ENCODE measurements at places on chromosomes 4 and X.

GRCh38 chr4:86917212-86918039 lies 17.4 kb upstream of the AFF1 start:
- DNase-seq, result no peak

DNA sequence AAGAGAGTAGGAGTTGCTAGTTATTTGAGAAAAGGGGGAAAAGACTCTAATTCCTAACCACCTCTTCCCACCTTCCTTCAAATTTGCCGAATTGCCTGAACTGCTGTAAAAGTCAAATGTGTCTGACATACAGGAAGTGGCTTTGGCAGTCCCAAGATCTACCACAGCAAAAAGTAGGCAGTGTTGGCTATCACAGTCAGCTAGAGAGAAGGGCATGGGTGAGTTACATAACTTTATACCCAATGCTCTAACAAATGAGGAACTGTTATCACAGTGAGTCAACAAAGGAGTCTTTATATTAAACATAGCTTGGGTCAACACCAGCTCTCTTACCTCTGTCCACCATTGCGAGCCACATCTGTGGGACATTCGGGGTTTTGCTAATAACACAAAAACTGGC lies 2.4 kb upstream of the MBNL3 start:
- DNase-seq, result peak; percentile 4

- DNase-seq, result no peak
Measured at GRCh38 chrX:126064901-126065541, 101.1 kb downstream of the DCAF12L2 start.

DNA sequence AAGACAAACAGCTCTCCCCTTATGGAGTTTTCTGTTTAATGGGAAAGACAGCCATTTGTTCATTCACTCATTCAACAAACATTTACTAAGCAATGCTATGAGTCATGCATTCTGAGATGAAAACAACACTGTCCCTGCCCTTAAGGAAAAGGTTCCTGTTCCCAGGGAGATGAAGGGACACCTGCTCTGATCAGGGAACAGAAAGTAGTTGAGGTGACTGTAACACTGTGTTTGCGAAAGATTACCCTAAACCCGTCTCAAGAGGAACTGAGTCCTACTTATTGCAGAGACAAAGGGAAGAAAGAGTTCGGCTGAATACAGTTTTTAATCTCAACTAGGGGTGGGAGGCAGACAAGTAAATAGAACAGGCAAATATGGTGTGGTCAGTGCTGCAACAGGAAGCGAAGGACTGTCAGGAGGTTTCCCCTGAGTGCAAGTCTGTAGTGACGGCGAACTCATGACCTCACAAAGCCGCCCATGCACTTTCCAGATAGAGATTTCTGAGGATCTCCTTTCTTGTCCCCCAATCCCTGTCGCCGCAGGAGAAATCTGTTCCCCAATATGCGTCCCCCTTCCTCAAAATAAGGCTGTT lies 712 bp downstream of the STX18 start:
- no peak for DNase-seq

GRCh38 chr4:11138964-11139363 lies 289.7 kb downstream of the HS3ST1 start:
- no peak for DNase-seq

DNA sequence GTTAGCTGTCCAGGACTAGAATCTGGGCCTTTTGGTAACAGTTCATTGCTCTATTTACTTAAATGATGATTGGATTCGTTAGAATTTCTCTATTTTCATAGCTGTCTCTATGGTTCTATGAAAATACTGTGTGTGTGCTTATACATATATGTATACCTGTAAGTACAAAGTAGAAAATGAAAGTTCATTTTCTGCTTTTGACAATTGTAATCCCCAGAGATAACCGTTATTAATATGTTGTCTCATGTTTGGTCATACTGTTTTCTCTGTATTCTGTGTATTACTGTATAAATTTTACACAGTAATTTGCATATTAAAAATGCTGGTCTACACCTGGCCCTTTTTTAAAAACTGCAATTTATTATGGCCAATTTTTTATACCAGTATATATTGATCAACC lies 55.4 kb downstream of the CLCN3 start:
- no peak for DNase-seq

GRCh38 chr4:54227256-54228055 lies 1.6 kb upstream of the PDGFRA start:
- no peak for DNase-seq

GRCh38 chr4:10197952-10198351 lies 81.4 kb upstream of the WDR1 start:
- DNase-seq, result no peak

- DNase-seq, result no peak
Measured at GRCh38 chr4:110634350-110635162, 11.7 kb upstream of the PITX2 start.

DNA sequence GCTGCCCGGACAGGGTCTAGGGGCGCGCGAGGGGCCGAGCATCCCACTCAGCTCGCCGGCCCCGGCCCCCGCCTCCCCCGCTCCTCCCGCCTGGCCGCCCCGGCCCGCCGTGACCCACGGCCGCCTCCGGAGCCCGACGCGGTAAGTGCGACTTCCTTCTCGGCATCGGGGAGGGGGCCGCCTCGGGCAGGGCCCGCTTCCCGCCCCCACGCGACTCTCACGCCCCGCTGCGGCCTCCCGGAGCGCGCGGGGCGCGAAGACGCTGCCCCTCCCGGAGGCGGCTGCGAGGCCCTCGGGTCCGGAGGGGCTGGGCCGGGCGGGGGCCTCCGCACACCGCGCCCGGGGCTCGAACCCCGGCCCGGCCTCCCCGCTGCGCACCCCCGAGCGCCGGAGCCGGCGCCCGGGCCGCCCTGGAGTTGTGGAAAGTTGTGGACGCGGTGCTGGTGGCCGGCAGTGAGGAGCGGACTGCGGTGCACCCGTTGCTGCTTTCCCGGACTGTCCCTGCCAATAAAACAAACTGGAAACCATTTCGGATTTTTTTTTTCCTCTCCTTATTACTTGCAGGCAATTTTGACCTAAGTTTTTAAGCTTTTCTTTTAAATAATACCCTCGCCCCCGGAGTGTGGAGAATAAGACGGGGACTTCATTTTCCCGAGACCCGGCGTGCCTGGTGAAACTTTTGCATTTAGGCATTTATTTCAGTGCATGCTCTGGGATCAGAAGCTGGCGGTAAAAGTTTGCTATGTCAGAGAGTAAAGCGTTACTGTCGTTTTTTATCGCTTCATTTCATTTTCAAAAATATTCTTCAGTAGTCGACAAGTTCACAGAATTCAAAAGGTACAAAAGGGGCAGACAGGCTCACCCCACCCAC lies 13.0 kb upstream of the TMEM156 start:
- peak; percentile 19 for DNase-seq

GRCh38 chr4:61152433-61152832 lies 47.7 kb upstream of the ADGRL3 start:
- no peak for DNase-seq

GRCh38 chr4:182065255-182065654 lies 177.9 kb upstream of the TENM3 start:
- no peak for DNase-seq

DNA sequence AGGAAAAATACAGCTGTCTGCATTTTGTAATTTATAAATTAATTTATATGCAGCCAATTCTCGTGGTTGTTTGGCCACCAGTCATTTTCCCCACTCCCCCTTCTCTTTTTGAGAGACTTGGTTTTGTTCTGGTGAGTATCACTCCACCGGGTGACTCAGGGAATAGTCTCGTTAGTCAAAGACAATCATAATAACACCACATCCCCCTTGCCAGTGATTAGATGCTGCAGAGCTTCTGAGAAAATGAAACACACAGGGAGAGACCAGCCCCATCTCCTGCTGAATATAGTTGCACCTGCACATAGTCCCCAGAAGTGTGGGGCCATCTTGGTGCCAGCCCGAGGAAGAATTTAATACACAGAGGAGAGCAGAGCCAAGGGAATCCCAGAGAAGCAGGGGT lies 8.0 kb upstream of the FNIP2 start:
- DNase-seq, result no peak

DNA sequence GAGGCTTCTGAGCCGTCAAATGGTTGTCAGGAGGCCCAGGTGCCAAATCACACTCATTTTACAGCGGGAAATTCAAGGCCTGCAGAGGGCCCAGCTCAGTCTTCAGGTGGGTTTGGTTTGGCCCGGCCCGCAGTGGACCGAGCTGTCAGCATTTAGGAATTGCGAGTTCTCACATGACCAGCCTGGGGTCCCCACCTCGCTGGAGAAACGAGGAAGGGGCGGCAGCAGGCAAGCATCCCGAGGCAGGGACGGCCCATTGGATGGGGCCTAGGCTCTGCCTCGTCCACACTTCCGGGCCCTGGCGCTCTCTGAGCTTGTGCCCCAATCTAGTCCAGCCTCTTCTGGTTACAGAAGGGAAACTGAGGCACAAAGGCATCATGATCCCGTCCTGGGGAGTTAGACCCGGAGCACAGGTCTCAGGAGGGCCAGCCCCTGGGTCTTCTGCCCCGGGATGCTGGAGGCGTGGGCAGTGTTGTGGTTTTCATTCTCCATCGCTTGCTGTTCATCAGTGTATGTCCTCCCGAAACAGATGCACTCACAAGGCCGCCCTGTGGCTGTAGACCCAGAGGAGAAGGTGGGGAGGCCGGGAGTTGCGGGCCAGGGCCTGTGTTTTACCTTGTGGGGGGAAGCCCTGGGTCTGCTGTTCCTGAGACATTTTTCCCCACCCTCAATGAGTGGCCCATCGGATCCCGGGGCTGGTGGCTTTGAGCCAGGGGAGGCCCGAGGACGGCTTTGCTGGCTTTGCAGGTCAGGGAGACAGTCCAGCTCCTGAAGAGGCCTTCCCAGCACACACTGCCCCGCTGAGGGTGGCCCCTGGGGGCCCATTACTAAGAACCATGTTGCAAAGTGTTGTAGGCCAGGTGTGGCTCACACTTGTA lies 8.9 kb downstream of the PSAPL1 start:
- DNase-seq, result no peak

GRCh38 chr4:84481077-84481859 lies 17.8 kb downstream of the NKX6-1 start:
- no peak for DNase-seq

DNA sequence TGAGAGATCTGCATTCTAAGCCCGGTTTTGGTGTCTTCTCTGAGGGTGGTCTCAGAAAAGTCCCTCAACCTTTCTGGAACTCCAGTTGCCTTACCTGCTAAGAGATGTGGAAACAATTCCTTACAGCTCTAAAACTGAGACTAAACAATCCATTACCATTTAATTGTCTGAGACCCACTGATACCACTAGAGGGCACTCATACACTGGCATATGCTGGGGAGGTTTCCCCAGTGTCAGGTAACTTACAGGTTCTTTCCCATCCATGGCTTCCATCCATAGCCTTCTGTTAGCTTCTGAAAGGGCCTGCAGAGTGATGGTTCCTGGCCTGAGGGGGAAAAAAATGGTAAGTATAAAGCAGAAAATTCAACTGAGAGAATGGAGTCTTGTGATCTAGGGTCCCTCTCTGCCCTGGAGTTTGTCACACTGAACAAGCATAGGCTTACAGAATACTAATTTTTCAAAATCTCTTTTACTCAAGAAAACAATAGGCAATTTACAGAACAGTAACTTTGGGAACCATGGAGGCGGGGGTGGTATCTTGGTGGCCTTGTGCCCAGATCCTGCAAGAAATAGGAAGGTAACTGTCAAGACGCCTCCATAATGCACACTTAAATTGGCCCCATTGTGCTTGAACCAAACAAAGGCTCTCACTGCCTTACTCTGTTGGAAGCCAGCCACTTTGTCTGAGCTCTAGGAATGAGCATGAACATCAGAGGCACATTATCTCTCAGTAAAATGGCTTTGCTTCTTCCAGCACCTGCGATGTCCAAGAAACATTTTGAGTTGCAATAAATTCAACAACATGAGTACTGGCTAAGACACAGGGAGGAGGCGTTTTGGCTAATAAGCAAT lies 236.1 kb downstream of the OPHN1 start:
- DNase-seq, result no peak

GRCh38 chr4:176805155-176805554 lies 12.4 kb upstream of the VEGFC start:
- DNase-seq, result no peak
